ENCODE measurements at places on chromosomes 1 and 21.

GRCh38 chr1:227900571-227901051 lies 47.1 kb downstream of the WNT9A start:
- DNase-seq: no peak

DNA sequence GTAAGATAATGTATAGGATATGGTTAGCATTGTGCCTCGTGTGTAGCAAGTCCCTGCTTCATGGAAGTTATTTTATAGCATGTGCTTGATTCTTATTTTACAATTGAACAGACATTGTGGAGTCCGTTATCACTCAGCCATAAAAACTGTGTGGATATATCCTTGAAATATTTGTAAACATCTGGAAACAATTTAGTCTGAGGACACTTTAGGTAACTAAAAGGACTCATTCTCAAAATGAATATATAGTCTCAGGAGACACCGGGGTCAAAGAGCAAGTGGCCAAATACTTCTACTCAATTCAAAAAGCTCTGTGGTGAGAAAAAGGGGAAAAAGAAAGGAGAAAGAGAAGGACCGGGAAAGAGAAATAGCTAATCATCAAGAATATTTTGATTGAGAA lies 23.7 kb downstream of the PRRX1 start:
- DNase-seq: no peak

- no peak for DNase-seq
Measured at GRCh38 chr1:78408810-78409209, 82.0 kb upstream of the PTGFR start.

- DNase-seq: no peak
Measured at GRCh38 chr1:233304489-233305102, 9.1 kb upstream of the PCNX2 start.

DNA sequence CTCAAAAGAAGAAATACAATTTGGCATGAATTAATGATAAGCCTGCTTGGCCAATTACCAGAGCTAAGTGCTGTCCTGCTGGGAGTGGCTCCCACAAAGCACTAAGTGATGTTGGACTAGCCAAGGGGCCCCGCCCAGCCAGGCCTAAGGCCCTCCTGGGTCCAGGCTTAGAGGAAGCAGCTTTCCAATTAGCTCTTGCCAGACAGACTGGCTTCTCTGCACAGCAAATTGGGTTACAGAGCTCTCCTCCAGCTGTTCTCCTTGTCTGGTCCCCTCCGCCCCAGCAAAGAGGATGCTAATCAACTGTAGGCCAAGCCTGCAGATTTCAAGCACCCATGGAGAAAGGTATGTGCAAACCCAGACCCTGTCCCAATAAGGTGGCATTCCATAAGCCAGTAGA lies 151.9 kb downstream of the DMRTA2 start:
- no peak for DNase-seq

- no peak for DNase-seq
Measured at GRCh38 chr1:221230605-221231004, 351.4 kb downstream of the HLX start.

DNA sequence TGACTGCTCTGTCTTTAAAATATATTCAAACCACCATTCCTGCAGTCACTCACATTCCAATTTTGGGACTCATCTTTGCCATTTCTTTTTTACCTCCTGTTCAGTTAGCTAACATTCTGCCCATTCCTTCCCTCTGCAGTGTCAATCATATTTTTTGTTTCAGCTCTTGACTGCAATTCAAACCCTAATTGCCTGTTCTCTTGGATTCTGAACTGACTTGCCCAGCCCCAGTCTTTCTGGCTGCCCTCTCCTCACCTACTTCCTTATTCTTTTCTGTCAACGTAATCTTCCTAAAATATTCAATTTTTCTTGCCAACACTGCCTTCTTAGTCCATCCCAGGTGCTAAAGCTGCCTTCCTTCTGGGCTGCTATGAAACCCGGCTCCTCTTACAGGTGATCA lies 6.1 kb downstream of the PRDM2 start:
- no peak for DNase-seq

GRCh38 chr1:163672976-163673758 lies 351.4 kb downstream of the NUF2 start:
- no peak for DNase-seq

DNA sequence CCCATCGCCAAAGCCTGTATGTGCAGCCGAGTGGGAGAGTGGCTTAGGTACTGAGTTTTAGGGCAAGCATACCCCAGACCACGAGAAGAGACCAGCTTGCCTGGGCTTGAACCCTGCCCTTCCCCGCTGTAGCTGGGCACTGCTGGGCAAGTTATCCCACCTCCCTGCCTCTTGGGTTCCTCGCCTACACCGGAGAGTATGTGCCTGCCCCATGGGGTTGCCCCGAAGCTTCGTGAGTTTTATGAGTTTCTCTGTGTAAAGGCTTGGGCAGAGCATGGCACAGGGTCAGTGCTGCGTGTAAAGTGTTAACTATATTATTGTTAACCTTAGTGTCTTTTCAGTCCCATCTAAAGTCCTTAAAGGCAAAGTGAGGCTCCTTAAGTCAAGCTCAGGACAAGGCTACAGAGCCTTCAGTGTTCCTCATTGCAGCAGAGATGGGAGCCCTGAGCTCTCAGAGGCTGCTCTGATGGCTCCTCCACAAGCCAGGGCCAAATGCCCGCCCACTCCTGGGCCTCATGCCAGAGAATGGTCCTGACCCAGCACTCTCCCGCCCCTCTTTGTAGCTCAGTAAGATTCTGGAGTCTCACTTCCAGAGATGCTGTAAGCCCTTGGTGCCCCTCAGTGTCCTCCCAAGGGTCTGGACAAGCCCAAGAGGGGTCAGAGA lies 37.0 kb upstream of the KCNA10 start:
- no peak for DNase-seq

DNA sequence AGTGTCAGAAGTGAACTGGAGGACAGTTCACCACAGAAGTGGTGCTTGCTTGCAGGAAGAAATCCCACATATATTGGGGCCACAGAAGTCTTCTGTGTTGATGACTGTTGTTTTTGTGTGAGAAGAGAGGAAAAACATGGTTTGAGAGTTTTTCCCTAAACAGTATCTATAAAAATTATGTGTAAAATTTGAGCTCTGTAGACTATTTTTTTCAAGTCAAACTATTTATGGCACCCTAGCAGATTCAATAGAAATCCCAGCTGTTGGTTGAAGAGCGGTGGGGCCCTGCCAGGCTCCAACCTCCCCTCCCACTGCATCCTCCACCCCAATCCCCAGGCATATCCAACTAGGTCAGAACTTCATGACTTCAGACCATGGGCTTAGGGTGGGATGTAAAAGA lies 61.6 kb downstream of the NTPCR start:
- DNase-seq: no peak

- no peak for DNase-seq
Measured at GRCh38 chr1:77655431-77655974, 27.0 kb downstream of the ZZZ3 start.

GRCh38 chr1:11875094-11875493 lies 16.3 kb upstream of the NPPB start:
- no peak for DNase-seq

DNA sequence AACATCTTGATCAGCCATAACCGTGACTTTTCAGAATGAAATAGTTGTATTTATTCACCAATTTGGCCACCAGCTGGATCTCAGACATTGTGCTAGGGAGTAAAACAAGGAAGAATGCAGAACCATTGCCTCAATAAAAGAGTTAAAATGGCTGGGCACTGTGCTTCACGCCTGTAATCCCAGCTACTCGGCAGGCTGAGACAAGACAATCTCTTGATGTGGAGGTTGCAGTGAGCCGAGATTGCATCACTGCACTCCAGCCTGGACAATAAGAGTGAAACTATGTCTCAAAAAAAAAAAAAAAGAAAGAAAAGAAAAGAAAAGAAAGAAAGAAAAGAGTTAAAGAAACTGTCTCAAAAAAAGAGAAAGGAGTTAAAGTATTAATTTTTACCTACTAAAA lies 199.5 kb downstream of the TPR start:
- peak; percentile 33 for DNase-seq

DNA sequence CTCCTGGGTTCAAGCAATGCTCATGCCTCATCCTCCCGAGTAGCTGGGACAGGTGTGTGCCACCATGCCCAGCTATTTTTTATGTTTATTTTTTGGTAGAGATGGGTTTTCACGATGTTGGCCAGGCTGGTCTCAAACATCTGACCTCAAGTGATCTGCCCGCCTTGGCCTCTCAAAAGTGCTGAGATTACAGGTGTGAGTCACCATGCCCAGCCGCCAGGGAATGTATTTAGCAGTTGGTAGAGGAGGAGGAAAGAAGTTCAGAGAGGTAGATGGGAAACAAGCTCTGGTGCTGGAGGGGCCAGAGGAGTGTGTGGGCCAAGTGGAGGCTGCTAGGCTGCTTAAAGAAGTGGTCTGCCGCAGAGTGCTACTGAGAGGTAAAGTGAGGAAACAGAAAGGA lies 6.0 kb downstream of the DOP1B start:
- no peak for DNase-seq

GRCh38 chr1:25810341-25811299 lies 9.1 kb upstream of the MTFR1L start:
- peak; percentile 24 for DNase-seq

DNA sequence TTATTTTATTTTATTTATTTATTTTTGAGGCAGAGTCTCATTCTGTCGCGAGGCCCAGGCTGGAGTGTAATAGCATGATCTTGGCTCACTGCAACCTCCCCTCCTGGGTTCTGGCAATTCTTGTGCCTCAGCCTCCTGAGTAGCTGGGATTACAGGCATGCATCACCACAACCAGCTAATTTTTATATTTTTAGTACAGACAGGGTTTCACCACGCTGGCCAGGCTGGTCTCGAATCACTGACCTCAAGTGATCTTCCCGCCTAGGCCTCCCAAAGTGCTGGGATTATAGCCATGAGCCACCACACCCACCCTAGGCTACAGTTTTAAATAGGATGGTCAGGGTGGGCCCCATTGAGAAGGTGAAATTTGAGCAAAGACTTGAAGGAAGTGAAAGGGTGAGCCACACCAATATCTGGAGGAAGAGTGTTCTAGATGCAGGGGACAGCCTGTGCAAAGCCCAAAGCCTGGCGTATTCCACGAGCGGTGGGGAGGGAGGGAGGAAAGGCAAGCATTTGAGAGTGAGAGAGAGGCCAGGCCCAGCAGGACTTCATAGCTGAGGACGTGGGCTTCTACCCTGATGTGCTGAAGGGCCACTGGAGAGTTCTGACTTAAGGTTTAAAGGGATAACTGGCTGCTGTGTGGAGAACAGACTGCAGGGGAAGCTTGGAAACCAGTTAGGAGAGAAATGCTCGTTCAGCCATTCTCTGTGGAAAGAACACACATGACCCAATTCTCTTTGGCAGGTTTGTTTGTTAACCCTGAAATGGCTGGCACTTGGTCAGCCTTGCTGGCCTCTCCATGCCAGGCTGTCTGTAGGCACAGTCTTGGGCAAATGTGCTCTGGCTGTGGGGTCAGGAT lies 62.6 kb upstream of the FAM20B start:
- peak; percentile 75 for DNase-seq

GRCh38 chr1:64172458-64172983 lies 30.9 kb upstream of the UBE2U start:
- DNase-seq: peak; percentile 6

DNA sequence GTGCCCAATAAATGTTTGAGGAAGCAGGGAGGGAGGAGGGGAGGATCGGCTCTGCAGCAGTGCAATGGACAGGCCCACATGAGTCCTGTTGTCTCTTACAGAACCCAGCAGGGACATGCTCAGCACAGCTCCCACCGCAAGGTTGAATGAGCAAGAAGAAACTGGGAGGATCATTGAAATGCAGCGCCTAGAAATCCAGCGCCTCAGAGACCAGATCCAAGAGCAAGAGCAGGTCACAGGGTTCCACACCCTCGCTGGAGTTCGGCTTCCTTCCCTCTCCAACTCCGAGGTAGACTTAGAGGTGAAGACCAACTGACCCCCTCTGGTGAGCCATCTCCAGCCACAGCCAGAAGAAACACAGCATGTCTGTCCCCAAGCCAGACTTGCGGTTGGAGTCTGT lies 15.9 kb upstream of the TMEM125 start:
- DNase-seq: no peak

GRCh38 chr1:94142022-94142421 lies 21.1 kb upstream of the ABCA4 start:
- DNase-seq: no peak

- no peak for DNase-seq
Measured at GRCh38 chr1:226698659-226699058, 40.4 kb downstream of the ITPKB start.

GRCh38 chr1:94471271-94471670 lies 53.1 kb downstream of the ABCD3 start:
- peak; percentile 57 for DNase-seq

DNA sequence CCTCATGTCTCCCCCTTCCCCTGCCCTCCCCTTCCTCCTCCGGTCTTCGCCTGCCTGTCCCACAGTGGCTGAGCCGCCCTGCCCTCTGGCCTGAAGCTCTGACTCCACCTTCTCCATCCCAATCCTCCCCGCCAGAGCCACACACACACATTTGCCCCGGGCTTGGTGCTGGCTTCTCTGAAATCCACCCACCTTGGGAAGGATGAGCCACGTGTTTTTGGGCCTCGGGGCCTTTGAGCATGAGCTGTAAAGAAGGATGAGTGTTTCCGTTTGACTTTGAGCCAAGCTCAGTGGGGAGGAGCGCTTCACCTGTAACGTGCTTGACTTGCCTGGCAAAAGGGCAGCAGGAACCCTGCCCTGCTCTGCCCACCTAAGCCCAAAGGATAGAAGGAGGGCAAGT lies 295.1 kb downstream of the SIPA1L2 start:
- no peak for DNase-seq

DNA sequence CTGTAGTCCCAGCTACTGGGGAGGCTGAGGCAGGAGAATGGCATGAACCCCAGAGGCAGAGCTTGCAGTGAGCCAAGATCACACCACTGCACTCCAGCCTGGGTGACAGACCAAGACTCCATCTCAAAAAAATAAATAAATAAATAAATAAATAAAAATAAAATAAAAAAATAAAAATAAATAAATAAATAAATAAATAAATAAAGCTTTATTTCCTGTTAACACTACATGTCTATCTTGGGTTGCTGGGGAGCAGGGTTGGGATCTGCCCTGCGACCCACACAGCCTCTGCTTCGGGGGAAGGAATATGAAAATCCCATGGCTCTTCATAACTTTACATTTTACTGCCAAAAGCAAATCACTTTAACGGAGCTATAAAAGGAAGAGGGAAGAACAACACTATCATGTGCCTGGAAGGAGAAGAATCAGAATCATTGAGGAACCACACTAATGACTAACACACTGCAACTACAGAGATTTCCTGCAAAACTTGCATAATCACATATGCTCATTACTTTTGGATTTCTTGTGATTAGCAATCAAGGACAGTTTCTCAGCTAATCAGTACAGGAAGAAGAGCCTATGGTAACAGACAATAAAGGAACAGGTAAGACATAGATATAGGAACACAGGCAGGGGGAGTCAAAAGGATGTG lies 72.8 kb upstream of the CD55 start:
- peak; percentile 54 for DNase-seq

DNA sequence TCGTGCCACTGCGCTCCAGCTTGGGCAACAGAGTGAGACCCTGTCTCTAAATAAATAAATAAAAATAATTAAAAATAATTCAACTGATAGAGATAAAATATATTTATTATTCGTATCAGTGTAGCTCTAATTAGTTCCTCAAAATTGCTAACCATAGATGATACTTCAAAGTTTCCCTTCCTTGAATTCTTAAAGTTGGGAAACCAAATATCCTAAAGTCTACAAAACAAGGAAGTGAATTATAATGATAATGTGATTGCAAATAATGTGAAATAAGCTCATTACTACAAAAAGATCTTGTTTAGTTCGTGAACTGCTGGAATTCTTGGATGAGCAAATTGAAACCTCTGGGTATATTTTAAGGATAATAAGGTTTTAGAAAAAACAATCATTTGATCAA lies 60.5 kb downstream of the NUP210L start:
- no peak for DNase-seq
